Right ventricle myocardium superior (tissue), 1 donor: ENCODE measurements at places on chromosomes 11 and 22.

DNA sequence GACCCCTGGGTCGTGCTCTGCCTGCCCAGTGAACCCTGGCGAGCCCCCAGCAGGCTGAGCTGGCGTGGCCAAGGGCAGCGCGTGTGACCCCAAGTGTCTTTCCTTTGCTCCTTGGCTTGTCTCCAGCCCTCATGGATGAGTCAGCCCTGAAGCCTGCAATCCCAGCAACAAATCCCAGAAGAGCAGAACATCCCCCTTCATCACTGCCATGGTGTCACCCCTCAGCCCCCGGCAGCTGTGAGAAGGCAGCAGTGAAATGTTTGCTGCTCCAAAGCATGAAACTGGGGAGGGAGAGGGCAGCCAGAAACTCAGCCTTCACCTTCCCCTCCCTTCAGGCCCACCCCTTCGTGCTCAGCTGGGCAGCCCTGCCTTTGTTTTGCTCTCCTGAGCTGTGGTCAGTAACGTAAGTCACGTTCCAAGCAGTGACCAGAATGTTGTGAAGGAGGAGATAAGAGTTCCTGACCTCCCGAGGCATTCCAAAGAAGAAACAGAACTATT, 29.8 kb downstream of the ADAMTS15 start:
- peak; percentile 86 for DNase-seq

DNA sequence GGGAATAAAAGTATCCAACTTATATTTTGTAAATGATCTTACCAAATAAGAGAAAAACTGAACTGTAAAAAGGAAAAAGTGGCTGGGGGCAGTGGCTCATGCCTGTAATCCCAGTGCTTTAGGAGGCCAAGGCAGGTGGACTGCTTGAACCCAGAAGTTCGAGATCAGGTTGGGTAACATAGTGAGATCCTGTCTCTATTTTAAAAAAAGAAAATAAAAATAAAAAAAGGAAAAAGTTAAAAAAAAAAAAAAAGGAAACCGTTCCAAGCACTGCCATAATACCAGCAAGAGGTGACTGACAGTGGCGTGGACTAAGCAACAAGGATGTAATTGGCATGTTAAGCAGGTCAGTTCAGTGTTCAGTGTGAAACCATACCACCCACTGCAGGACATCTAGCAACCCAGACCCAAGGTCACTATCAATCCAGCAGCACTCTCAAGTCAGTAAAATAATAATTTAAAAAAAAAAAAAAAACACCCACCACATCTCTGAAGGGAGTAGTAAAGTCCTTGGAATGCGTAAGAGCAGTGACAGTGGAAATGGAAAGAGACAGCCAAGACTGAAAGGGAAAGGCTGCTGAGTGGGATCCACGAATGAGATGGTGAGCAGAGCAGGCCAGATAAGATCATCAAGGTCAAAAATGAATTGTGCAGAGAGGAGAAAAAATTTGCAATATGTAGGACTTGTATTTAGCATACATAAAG, 43.6 kb downstream of the MAPK1 start:
- DNase-seq, result no peak

- DNase-seq, result no peak
Measured at GRCh38 chr11:6365659-6366058, 24.6 kb upstream of the SMPD1 start.

DNA sequence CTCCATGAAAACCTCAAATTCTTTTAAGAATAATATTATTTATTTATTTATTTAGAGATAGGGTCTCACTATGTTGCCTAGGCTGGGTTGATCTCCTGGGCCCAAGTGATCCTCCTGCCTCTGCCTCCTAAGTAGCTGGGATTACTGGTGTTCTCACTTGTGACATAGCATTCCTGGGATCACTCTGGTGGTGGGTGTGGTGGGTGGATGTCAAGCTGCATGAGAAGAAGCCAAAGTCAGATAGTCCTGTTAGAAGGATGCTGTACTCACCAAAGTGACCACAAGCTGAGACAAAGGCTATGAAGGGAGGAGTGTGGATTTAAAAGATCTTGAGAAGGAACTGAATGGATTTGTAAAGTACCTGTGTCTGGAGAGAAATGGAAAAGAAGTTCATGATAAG, 87.9 kb upstream of the SPON1 start:
- no peak for DNase-seq

DNA sequence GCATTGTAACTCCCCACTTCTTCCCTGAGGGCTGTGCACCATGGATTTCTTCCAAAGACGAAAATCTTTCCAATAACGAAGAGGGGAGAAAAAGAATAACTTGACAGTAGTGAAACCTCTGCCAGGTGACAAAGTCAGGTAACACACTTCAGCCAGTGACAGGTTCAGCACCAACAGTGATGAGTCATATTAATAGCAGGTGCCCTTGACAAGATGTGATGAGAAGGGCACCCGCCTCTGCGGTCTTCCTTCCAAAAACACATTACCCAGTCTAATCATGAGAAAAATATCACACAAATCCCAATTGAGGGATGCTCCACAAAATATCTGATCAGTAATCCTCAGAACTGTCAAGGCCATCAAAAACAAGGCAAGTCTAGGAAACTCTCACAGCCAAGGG, 157.8 kb downstream of the EFCAB6 start:
- no peak for DNase-seq

- no peak for DNase-seq
Measured at GRCh38 chr11:85475660-85476517, 151.3 kb downstream of the DLG2 start.

DNA sequence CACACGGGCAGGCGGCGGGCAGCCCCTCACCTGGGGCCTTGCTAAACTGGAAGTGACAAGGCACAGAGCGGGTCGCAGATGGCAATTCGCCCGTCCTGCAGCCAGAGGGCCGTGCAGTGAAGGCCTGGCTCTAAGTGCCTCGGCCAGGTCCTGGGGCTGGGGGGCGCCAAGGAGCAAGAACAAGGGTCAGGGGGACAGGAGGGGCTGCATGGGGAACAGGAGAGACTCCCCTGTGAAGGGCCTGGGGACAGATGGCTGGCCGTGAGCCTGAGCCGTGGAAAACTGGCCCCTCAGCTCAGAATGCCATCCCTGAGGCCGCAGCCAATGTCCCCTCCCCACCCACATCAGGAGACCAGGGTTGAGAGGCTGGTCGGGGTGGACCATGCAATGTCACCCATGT, 60.0 kb downstream of the RTL6 start:
- no peak for DNase-seq

- no peak for DNase-seq
Measured at GRCh38 chr11:3901249-3902025, 46.0 kb downstream of the STIM1 start.

- no peak for DNase-seq
Measured at GRCh38 chr11:7348432-7349304, 97.0 kb downstream of the SYT9 start.

- peak; percentile 72 for DNase-seq
Measured at GRCh38 chr11:64856382-64857227, 12.2 kb upstream of the CDC42BPG start.

- no peak for DNase-seq
Measured at GRCh38 chr11:92830377-92831155, 138.9 kb upstream of the MTNR1B start.

- DNase-seq, result no peak
Measured at GRCh38 chr11:120482149-120482548, 29.4 kb upstream of the GRIK4 start.

DNA sequence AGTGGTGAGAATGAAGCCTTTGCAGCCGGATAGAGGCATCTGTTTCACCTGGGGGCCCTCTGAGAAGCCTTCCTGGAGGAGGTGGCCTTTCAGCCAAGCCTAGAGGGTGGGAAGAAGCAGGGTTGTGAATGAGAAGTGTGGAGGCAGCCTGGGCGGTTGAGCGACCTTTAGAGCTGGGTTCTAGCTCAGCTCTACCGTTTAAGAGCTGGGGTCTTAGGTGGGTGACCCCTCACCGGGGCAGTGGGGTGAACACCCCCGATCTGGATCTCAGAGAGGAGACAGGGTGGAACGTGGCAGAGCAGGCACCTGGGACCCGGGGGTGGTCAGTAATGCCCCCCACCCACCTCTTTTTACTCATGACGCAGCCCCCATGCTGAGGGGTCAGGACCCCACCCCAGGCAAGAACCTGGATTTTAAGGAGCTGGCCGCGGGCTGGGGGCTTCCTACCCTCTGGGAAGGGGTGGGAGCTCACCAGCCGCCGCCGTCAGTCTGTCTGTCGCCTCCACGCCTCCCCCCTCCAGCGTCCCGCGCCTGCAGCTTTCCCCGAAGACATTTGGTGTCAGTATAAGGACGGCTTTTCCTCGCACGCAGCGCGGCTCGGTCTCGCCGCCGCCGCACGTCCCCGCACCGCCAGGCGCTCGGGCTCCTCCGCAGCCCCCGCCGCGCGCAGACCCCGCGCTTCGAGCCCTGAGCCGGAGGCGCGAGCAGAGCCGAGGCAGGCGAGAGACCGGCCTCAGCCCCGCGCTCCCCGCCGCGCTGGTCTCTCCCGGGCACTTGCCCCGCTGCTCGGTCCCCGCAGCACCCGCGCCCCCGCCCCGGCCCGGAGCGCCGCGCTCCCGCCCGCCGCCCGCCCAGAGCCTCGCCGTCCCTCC, 13.3 kb upstream of the CACNA1I start:
- DNase-seq, result no peak

- no peak for DNase-seq
Measured at GRCh38 chr22:23408321-23408720, 171.8 kb downstream of the IGLL1 start.

DNA sequence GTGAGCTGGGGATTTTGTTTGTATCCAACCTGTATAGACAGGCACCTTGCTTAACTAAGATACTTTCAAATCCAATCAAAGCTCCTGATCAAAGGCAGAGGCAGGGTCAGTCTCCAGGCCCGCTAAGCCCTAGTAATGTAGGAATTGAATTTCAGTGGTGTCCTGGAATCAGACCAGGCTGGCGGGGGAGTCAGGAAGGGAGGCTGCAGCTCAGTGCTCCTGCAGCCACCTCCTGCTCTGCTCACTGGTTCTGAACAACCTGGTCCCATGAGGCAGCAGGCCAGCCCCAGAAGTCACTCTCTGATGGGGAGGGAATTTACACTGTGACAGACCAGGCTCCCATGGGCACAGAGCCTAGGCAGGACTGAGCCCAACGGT, 38.5 kb upstream of the GALNT18 start:
- no peak for DNase-seq

- no peak for DNase-seq
Measured at GRCh38 chr11:111019871-111020670, 225.5 kb upstream of the POU2AF2 start.

DNA sequence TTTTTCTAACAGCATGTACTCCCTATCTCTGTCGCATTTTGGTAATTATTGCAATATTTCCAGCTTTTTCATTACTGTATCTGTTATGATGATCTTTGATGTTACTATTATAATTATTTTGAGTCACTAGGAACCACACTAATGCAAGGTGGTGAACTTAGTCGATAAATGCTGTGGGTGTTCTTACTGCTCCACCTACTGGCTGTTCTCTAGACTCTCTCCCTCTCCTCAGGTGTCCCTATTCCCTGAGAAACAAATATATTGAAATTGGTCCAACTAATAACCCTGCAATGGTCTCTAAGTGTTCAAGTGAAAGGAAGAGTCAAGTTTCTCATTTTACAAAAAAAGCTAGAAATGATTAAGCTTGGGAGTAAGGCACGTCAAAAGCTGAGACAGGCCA, 10.5 kb downstream of the ARL14EP start:
- no peak for DNase-seq

GRCh38 chr11:4865855-4866254, 15.8 kb upstream of the OR51T1 start:
- no peak for DNase-seq

DNA sequence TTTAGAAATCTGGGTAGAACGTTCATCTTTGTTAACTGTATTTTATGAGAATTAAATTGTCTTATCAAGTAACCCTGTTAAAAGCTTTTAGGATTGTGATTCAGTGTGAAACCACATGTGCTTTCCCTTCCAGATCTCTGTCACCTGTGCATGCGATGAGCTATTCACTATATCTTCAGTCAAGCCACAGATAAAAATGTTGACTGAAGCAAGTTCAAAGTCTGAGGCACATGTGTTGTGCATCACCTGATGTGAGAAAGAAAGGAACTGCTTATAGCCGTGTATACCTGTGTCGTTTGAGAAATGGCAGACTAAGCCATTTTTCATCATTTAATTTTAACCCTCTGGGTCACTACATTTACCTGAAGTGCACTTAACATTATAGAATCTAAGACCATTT, 1088.9 kb upstream of the TENM4 start:
- DNase-seq, result no peak

DNA sequence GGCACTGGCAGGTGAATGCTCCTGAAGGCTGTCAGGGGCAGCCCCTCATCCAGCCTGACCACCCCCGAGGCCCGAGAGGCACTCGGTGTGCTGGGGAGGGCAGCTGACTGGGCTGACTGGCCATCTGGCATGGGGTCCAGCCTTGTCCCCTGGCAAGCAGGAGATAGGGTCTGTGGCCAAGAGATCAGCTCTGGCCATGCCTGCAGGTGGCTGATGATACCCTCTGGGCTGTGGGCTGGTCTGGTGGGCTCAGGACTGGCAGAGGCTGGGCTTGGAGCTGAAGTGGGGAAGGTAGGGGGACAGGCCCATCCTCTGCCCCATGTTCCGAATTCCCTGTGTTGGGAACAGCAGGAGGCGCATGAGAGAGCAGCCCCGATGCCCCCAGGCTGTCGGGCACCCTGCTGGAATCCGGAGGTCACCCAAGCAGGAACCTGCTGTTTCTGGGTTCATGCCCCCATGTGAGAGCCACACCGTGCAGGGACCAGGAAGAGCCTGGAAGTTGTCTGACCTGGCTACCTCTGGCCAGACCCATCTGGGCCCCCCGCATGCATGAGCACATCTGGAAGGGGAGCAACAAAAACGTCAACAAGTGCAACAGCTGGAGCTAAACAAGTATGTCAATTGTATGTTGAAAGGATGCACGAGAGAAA, 527.0 kb downstream of the TBC1D22A start:
- DNase-seq, result peak; percentile 17

GRCh38 chr11:826836-827145, 928 bp upstream of the CRACR2B start:
- no peak for DNase-seq

GRCh38 chr22:36116127-36116526, 44.4 kb downstream of the APOL3 start:
- DNase-seq, result no peak

DNA sequence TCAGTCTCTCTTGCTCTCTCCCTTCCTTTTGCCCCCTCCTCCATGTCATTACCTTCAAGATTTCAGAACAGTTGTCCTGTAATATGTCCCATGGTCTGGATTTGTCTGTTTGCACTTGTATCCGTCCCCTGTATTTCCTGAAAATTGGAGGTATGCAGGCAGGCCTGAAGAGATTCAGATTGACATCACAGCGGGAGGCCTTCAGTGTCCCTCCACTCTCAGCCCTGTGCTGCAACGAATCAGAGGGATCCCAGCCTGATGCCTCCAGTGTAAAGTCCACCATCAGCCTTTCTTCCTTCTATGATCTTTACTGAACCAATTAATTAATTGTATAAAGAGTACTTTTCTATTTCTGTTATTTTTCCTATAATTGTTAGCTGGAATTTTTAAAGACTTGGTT, 57.3 kb downstream of the ELMOD1 start:
- DNase-seq, result no peak

- no peak for DNase-seq
Measured at GRCh38 chr11:92101920-92102319, 122.7 kb upstream of the FAT3 start.

GRCh38 chr22:48697694-48698276, 1129.9 kb downstream of the BRD1 start:
- no peak for DNase-seq

- DNase-seq, result peak; percentile 57
Measured at GRCh38 chr11:17923217-17923616, 89.6 kb downstream of the SERGEF start.
